ENCODE measurements at places on chromosomes 7 and 10. TPM values are rescaled to one million over a fixed set of nuclear protein-coding genes. Genes with fewer than 3 reads are reported as not detected.

- DNase-seq: peak; percentile 75
Measured at GRCh38 chr10:132836832-132837540, 51.0 kb upstream of the NKX6-2 start.

EBF3 gene
- not detected for total RNA-seq

GRCh38 chr10:57320416-57320815, 947.3 kb downstream of the IPMK start:
- no peak for DNase-seq

- DNase-seq: no peak
Measured at GRCh38 chr7:97002555-97003261, 2.6 kb upstream of the DLX6 start.

- no peak for DNase-seq
Measured at GRCh38 chr7:21028186-21028585, 241.5 kb upstream of the SP8 start.

DNA sequence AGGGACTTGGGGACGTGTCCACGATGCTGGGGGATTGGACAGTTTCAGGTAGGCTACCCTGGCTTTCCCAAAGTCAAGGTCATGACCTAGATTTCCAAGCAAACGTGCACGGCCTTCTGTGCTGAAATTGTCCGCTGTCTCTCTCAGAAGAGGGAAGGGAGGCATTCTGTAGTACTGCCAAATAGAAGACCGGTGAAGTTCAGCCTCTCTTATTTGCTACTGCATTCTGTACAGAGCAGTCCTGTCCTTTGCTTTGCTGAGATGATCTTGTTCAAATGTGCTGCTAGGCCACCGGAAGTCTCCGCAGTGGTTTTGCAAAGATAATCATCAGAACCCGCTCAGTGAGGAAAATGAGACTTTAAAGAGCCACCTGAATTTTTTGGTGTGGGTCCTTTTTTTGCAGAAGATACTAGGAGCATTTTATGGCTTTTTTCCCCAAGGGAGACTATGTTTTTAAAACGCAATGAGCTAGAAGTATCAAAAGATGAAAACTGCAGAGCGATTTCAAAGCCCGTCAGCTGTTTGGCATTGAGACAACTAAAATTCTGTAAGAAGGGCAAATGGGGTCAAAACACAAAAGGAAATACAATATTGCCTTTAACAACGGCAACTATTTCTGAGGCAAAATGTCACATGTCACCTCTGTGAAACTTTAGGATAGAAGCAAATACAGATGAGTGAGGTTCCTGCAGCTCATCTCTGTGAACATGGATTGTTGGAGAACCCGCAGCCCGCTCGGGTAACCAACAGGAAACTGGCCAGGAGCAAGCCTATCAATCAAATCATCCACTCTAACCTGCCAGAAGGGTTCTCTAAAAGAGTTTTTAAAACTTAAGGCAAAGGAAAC, 1.3 kb upstream of the NMT2 start:
- DNase-seq: no peak

DNA sequence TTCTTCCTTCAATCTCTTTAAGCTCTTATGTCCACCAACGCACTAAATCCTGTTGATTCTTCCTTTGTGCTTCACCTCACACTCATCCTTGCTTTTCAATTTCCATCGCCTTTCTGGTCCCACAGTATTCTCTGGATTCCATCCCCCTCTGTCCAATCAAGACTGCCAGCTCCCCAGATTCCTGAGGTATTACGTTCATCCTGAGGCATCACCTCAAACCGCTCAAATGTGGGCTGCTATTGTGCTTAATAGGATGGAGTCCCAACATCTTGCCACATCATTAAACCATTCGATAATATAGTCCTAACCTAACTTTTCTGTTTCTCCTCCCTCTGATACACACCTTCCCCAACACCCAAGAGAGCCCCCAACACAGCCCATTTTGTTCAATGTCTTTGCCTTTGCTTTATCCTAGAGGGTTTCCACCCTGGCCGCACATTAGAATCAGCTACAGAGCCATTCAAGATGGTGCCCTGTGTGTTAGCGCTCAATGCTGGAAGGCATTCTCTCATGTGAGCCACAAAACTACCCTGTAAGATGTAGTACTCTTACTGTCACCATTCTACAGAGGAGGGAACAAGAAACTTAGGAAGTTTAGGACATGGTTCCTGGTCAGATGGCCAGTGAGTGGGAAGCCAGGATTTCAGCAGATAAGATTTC, 79.5 kb upstream of the LEP start:
- no peak for DNase-seq

MLLT10 gene
- 88.5 TPM for total RNA-seq

BTBD16 gene
- not detected for total RNA-seq

- DNase-seq: no peak
Measured at GRCh38 chr10:69005704-69006485, 17.3 kb downstream of the KIFBP start.

DNA sequence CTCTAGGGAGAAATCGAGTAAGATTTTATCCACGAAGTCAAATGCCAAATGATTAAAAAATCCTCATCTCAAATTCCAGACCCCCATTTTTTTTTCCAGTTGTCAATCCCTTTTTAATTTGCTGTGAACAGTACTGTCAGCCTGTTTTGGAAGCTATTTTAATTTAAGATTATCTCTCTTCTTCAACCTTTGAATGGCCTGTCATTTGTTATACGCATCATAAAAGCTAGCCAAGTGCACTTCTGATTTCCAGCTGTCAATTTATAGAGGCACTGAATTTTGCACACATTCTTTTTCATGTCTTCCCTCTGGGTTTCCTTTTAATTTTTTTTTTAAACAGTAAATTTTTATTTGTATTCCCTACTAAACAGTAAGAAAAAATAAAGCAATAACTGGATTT, 336.4 kb upstream of the HGF start:
- DNase-seq: no peak

DNA sequence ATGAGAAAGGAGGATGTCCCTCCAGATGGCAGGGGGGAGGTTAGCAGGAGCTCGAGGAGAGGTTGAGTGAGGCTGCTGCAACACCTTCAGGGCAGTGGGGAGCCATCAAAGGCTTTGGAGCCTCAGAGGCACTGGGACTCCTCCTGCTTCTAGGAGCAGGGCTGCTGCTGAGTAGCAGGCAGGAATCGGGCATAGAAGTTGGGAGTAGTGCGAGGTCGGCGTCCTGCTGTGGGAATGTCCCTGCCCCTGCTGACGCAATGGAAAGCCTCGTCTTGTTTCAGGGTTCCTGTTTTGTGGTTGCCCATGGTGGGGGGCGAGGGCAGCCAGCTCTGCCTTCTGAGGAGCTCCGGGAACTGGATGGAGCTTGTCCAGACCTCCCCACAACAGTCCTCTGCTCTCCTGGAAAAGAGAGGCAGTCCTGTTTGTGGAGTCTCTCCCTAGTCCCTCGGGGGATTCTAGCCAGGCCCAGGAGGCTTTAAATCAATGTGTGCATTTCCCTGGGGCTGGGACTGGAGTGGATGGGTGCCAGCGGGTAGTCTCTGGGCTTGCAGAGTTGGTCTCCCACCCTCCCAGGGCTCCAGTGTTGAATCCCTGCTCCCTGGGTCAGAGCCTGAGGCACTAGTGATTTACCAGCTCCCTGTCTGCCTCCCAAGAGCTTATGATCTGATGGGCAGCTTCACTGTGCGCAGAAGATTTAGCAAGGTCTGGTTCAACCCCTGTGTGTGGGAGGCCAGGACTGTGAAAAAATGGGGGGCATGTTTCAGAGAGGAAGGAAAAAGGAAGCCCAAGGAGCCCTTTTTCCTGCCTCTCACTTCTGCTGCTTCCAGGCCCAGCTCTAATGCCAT, 98.7 kb upstream of the PPIF start:
- peak; percentile 73 for DNase-seq

- no peak for DNase-seq
Measured at GRCh38 chr10:15591431-15591830, 128.3 kb downstream of the ITGA8 start.

GRCh38 chr7:44580945-44581878, 819 bp downstream of the TMED4 start:
- peak; percentile 71 for DNase-seq

DNA sequence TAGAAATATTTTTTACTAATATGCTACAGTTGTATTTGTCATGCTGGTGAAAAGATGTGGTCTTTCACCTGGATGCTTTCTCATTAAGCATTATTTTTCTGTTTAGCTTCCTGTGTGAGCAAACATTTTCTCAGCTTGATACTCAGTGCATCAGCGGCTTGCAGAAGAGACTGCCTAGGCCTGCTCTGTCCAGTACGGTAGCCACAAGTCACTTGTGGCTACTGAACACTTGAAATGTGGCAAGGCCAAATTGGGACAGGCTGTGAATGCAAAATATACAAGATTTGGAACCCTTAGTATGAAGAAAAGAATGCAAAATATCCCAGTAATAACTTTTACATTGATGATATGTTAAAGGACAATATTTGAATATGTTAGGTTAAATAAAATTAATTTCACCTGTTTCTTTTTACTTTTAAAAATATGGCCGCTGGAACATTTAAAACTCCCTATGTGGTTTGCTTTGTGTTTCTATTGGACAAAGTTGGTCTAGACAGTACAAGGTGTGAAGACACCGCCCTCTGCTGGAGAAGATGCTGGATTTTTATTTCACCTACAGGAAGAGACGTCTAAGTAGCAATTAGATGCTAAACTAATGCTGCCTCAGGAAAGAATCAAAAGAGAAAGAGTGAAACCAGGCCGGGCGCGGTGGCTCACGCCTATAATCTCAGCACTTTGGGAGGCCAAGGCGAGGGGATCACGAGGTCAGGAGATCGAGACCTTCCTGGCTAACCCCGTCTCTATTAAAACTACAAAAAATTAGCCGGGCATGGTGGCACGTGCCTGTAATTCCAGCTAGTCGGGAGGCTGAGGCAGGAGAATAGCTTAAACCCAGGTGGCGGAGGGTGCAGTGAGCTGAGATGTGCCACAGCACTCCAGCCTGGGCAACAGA, 5.3 kb downstream of the SRGN start:
- peak; percentile 93 for DNase-seq

DNA sequence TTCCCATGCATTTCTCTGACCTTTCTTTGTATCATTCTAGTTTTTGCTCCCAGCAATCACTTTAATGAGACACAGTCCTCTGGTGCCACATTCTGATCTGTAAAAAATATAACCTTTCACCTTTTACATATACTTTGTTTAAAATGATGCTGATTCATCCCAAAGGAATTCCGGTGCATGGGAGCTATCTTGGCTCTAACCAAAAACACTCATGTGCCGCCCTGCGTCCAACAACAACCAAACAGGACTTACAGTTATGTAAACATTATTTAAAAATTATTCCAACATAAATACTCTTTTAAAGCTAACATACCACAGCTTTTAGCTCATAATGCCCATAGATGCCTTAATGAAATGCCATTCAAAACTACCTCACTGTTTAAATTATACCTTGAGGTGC, 7.7 kb upstream of the OPALIN start:
- no peak for DNase-seq

- no peak for DNase-seq
Measured at GRCh38 chr7:47188653-47189315, 393.1 kb downstream of the TNS3 start.

- DNase-seq: no peak
Measured at GRCh38 chr7:133309333-133309732, 56.5 kb downstream of the EXOC4 start.

GRCh38 chr7:30143748-30144251, 9.0 kb downstream of the MTURN start:
- DNase-seq: no peak

DNA sequence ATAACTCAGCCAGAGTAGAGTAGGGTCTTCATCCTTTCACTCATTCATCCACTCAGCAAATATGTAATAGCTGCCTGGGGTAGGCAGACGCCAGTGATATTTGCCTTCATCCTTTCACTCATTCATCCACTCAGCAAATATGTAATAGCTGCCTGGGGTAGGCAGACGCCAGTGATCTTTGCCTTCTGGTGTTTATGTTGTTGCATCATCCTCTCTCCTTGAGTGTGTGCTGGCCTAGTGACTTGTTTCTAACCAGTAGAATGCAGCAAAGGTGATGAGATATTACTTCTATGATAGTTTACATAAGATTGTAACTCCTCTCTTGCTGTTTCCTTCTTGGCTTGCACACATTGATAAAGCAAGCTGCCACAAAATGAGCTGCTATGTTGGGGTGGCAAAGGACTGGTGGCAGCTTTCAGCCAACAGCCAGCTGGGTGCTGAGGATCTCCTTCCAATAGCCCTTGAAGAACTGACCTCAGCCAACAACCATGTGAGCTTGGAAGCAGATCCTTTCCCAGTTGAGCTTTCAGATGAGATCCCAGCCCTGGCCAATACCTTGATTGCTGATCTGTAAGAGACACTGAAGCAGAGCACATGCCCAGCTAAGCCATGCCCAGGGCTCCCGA, 23.2 kb upstream of the MTPN start:
- DNase-seq: no peak

ARHGEF35 gene
- total RNA-seq: 0.30 TPM

MMP21 gene
- total RNA-seq: not detected

GRCh38 chr7:118148930-118149329, 35.0 kb upstream of the LSM8 start:
- no peak for DNase-seq

ZNF488 gene
- not detected for total RNA-seq
